ENCODE measurements at places on chromosomes 12 and 14.

- DNase-seq = no peak
Observed at GRCh38 chr14:99287269-99287942, 15.4 kb upstream of the BCL11B start.

DNA sequence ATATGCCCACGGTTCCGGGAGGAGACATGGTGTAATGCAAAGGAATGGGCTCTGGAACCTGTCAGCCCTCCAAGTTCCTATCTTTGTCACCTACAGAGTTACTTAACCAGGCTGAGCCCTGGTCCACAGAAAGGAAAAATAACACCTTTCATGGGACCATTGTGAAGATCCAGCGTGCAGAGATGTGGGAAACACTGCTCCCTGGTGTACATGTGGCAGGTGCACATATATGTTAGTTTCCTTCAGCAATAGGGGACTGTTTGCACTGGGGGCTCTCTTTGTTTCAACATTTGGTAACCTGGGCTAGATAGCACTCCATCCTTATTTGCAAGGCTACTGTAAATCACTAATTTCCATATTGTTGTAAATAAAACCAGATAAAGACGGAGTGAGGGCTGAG, 72.3 kb downstream of the ANO2 start:
- no peak for DNase-seq

DNA sequence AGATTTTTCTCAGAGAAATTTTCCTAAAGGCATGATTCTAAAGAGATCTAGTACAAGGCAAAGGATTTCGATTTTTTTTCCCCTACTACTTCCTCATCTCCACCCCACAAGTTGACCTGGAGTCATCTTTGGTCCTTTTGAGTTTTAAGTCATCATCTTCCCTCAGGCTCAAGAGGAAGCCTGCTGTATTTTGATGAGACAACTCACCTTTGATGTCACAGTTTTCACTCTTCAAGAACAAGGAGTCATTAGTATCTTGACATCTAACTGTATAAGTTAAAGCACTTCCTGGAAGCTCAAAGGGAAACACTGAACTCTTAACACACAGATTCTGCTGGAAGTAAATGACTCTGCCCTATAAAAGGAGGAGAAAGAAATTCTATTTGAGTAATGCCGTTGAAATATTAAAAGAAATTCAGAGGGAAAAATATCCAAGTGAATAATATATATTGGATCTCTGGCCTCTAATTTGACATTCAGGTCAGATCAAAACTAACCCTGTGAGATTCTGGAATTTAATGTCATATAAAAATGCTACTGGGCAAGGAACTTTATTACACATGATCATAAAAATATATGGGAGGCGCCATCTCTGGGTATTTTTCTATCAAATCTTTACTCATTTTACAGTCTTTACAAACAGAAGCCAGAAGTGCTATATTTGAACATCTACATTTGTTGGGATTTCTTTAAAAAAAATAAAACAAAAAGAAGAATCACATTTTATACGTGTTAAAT, 435.0 kb downstream of the NRXN3 start:
- DNase-seq = no peak

DNA sequence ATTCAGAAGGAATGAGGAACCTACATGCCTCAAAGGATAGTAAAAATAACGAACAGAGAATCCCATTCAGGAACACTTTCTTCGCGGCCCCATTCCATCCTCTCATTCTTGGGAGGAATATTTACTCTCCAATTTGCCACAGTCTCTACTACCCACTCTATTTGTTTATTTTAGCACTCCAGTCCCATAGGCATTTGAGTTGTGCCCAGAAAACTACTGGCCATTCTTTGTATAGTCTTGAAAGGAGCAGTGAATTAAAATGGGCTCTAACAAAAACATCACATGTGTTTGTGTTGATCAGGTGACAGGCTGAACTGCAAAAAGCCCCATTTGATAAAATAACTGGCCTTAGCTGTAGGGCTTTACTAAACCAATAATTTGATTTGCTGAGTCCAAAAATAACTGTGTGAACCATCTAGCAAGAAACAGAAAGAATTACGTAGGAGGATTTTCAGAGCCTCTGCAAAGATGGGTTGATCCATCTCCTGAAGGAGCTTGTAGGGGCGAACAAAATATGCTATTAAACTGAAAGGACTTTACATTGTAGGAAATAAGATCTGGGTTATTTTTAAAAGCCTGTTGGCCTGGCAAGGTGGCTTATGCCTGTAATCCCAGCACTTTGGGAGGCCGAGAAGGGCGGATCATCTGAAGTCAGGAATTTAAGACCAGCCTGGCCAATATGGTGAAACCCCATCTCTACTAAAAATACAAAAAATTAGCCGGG, 142.3 kb upstream of the CPNE8 start:
- no peak for DNase-seq

DNA sequence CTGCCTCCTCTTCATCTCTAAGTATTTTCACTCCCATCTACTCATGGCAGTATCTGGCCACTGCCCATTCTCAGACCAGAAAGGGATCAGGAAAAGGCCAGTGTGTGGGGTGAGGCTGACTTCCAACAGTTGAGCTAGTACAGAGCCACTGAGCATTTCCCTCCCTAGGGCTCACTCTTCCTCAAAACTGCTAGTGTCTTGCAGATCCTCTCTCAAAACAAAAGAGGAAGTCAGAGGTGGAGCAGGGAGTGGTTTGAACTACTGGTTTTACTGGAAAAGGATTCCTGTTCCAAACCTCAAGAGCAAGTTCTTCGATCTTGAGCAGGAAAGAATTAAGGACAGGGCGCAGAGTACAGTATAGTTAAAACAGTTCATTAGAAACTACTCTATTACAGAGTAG, 11.7 kb upstream of the RNASE10 start:
- no peak for DNase-seq

DNA sequence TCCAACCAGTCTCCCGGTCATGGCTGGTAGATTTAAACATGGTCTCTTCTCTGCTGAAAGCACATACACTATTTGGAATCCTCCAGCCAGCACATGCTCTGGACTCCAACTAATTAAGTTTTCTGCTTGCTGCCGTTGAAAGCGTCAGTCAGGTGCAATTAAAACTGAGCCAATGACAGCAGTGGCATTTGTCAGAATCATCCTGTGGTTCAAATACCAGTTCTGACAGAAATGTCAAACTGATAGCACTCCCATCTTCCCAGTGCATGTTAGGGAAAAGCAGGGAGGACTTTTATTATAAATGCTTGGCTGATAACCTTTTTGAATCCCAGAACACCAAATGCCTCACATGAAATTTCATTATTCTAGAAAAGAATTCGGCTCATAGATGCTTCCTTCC, 401.8 kb downstream of the PDZRN4 start:
- DNase-seq = no peak

- no peak for DNase-seq
Observed at GRCh38 chr12:45933504-45933903, 56.9 kb downstream of the SCAF11 start.

- DNase-seq = no peak
Observed at GRCh38 chr12:22271023-22271422, 63.5 kb downstream of the ST8SIA1 start.

- DNase-seq = no peak
Observed at GRCh38 chr14:39467889-39468524, 35.8 kb upstream of the FBXO33 start.

Data from stimulated activated CD4-positive, alpha-beta T cell treated with anti-CD3 and anti-CD28 coated beads, Interleukin-4, amount 100 ng/mL, for 4 hours (primary cell).